ENCODE measurements at places on chromosomes 16 and 17.

GRCh38 chr17:16425698-16426659, 10.6 kb downstream of the TRPV2 start:
- DNase-seq = no peak

DNA sequence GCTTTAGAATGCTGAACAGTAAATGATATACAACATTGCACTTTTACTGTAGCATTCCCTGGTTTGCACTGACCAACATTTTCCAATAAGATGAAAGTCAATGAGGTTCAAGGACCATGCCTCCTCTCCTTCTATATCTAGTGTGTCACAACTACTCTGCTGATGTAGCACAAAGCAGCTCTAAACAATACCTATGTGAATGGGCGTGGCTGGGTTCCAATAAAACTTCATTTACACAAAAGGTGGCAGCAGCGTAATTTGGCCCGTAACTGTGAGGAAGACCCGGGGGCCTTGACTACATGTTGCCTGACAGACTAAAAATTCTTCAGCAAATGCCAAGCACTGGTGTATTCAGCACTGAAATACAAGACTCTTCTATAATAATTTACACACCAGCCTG, 6.5 kb downstream of the SRP68 start:
- DNase-seq = no peak

- DNase-seq = no peak
Observed at GRCh38 chr17:79361873-79362771, 248.7 kb downstream of the RBFOX3 start.

DNA sequence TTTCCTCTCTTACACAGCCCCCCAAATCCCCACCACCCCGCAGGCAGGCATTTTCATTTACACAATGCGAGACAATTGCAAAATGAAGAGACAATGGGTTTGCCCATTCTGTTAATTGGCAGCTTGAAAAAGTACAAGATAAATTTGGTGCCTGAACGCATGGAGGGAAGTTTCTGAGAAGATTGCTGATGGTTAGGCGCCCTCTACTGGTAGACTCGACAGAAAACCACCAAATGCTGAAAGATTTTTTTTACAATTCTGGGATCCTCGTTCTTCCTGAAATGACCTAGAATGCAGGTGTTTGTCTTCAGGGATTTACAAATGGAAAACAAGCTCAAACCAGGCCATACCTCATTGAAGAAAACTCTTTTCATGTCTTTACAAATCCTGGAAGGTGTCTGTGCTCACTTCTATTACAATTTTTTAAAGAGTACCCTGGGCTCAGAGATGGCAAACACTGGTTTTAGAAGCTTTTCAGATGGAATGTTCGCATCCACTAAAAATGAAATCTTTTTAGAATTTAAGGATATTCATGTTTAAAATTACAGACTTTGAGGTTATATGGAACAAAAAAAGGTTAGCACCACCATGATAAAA, 338.5 kb downstream of the PMP22 start:
- DNase-seq = peak; percentile 80

- peak; percentile 31 for DNase-seq
Observed at GRCh38 chr16:22318690-22319358, 21.6 kb downstream of the POLR3E start.

GRCh38 chr17:32496395-32497073, 9.7 kb downstream of the CDK5R1 start:
- DNase-seq = peak; percentile 94

Data from fibroblast of skin of scalp (primary cell).